Skeletal muscle cell (primary cell): ENCODE measurements at places on chromosomes 3 and 15.

GRCh38 chr3:4503050-4503449, 9.9 kb downstream of the ITPR1 start:
- DNase-seq: no peak

GRCh38 chr15:36666228-36666905, 86.9 kb downstream of the CDIN1 start:
- DNase-seq: no peak

DNA sequence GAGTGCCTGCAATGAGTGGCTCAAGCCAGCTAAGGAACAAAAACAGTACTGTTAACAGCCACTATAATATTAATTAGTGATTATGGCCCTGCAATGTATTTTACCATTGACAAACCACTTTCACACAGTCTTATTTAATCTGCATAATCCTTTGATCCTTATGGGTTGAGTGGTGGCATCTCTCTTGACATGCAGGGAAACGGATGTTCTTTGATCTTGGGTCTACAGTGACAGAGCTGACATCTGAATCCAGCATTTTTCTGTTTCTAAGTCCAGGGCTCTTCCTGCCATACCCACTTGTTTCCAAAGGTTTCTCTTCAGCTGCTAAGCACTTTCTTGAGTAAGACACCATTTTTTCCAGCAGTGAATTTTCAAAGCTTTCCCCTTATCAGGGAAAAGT, 277.7 kb upstream of the ROPN1 start:
- DNase-seq: no peak

DNA sequence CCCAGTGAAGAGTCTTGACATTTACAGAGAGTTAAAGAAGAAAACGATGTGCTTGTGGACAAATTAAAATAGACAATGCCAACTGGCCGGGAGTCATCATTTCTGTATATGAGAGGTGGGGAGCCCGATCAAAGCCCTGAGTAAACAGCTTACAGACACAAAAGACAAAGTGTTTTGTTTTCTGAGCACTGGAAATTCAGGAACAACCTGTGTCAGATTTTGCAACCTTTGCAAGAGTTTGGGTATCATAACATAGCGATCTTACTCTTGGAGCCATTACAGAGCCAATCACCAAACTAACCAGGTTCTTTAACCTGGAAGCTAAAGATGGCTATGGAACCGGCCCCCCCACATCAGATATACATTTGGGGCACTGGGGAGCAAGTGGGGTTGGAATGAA, 101.9 kb upstream of the LRIG1 start:
- DNase-seq: no peak

DNA sequence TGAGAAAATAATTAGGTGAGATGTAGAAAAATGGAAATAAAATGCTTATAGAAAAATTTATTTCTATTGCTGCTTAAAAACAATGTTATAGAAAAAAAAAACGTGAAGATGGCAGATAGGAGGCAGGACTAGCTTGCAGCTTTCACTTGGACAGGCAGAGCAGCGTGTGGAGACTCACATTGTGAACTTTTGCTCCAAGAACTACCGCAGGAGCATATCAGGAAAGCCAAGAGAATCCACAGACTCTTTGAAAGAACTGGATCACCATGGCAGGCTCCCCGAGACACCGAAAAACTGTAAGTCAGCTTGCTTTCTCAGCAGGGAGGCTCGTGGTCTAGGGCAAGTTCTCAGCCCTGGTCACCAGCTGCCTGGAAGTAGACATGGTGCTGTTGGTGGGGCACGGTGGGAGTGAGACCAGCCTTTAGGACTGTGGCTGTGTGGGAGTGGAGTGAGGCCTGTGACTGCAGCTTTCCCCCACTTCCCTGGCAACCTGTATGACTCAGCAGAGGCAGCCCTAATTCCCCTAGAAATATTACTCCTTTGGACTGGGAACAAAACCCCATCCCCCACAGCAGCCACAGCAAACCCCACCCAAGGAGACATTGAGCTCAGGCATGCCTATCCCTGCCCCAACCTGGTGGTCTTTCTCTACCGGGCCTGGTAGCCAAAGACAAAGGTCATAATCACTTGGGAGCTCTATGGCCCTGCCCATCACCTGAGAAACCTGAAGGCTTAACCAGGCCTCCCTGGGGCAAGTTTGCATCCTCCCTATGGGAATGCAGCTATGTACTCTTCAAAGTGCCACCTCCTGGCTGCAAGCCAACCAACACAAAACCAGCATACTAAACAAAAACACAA, 22.8 kb downstream of the STRIT1 start:
- no peak for DNase-seq

DNA sequence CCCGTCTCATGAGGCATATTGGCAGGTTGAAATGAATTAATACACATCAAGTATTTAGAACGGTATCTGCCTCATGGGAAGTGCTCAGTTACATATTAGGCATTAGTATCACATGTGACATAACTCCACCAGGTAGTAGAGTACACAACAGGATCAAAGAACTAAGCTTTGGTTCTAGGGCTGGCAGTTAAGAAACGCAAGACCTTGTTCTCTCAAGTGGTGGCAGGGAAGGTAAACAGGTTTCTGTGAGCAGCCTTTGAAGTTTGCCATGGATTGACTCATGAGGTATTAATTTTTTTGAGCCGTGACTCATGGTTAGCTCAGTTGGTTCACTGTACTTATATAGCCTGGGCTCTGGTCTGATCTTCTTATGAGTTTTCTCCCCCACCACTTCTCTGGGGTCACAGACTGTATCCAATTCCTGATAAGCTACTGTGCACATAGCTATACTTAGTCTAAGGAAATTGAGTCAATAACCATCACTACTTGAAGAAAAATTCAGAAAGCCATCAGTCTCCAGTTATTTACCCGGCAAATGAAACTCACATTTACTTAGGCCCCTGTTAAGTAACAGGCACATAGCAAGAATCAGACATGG, 155.6 kb upstream of the STT3B start:
- DNase-seq: no peak

- DNase-seq: no peak
Observed at GRCh38 chr15:48427479-48427878, 96.2 kb downstream of the DUT start.

DNA sequence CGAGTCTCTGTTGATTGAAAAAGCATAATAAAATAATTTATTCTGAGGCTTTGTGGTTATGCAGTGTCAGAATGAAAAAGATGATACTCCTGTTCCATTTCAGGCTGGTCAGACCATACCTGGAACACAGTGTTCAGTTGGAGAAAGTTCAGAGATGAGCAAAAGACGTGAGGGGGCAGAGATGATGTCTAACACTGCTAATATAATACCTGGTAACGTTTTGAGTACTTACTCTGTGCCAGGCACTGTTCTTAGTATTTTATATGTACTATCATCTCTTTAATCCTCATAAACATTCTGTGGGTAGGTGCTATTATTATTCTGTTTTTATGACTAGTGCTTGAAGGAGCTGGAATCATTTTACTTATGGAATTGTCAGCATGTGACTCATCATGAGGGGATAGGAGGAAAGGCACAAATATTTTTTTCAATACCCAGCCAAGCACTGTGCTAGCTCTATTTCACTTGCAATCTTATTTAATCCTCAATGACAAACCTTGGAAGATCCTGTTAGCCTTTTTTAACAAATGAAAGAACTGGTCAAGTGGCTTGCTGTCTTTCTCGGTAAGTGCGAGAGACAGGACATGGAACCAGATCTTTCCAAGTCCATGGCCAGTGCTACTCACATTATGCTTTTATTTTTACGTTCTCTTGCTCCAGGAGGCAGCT, 31.8 kb downstream of the IQGAP1 start:
- DNase-seq: peak; percentile 71

- DNase-seq: no peak
Observed at GRCh38 chr15:79501086-79501485, 69.0 kb downstream of the MINAR1 start.

DNA sequence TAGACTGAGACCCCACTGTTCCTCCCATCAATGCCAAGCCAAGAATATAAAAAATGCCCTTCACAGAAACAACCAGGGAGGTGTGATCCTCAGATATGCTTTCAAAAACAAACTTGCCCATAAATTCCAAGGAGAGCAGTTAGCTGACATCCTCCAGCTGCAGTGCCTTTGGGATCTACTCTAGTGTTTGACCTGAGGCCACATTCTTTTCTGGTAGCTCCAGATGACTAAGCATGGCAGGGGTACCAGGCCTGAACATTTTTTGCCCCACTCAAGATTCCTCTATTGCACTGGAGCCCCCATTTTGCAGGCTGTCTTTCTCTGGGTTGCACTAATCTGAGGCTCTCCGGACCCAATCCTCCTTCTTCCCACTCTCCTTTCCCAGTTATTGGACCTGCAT, 27.9 kb upstream of the ACP3 start:
- DNase-seq: no peak

GRCh38 chr3:158882445-158882844, 80.6 kb downstream of the MFSD1 start:
- DNase-seq: no peak

- no peak for DNase-seq
Observed at GRCh38 chr3:164387236-164387635, 691.1 kb downstream of the SI start.

DNA sequence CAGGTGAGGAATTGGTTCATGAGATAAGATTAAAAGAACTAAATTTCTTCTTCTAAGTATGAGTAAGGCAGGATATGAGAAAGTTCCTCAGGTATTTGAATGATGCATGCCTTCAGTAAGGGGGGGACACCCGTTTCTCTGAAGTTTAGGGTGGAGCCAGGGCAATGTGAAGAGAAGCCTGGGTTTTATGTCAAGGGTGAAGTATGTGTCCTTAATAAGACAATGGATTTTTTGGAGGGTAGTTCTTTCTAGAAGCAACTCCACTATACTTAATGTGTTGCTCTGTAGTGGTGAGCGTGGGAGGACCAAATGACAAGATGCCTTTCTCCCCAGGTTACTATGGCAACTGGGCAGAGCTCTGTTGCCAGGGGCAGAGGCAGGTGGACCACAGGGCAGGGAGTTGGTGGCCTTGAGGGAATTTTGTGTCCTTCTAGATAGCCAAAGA, 44.0 kb downstream of the PHLDB2 start:
- DNase-seq: peak; percentile 70

GRCh38 chr3:61387817-61388216, 136.6 kb upstream of the FHIT start:
- DNase-seq: no peak

GRCh38 chr3:160098261-160098908, 109.8 kb downstream of the IL12A start:
- DNase-seq: peak; percentile 34

DNA sequence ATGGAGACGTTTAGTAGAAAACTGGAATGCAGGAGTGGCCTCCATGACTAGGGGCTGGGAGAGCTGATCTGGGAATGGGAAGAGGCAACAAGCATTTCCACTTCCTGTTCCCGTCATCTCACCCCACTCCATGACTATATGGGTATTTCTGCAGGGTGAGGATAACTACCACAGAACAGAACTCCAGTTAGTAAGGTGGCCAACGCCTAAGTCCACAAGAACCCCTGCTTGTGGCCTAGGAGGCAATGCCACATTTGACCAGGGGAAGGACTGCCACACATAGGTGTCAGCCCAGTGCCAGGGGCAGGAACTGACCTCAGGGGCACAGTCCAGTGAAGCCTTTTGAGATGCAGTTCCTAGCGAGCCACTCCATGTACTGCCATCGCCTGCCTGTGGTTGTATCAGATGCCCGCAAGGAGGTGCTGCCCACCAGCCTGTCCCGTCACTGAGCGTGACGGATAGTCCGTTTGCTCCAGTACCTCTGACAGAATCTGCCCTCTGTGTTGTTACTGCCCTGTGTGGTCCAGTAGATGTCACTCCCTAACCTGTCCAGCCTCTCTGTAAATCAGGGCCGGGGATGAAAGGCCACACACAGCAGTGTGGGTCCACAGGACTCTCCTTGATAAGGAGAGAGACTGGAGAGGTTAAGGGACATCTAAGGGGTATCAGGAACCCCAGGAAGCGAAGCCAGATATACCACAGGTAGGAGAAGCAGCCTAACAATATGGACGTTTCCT, 3.5 kb upstream of the MTFMT start:
- no peak for DNase-seq

DNA sequence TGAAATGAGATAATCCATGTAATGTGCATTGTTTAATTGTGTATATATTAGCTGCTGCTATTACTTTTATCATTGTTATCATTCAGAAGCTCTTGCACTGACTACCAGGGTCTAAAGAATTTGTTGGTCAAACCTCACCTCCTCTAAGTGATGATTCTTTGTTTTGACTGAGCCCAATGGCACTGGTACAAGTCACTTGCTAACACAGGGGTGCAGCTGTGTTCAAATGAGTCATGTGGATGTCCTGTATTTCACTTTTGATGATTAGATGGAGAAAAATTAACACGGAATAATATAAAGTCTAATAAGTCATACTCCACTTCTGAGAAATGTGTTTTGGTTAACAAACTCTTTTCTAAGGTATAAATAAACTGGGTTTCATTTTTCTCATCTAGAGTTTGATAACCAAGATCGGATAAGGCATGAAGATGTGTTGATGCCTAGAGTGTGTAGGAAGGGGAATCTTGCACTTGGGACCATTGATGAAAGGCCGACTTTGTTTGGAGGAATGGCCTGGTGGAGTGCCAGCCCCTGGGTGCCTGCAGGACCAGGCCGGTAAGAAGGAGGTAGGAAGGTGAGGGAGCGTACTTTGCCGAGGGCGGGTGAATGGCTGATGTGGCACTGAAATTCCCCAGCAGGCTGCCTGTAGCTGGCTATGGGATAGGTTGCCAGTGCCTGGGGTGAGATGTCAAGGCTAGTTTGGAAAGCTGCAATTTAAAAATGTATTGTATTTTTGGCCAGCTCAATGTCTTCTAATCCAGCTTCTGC, 244.7 kb upstream of the ZPLD1 start:
- DNase-seq: no peak

GRCh38 chr3:101635345-101635744, 41.6 kb downstream of the ZBTB11 start:
- DNase-seq: no peak

DNA sequence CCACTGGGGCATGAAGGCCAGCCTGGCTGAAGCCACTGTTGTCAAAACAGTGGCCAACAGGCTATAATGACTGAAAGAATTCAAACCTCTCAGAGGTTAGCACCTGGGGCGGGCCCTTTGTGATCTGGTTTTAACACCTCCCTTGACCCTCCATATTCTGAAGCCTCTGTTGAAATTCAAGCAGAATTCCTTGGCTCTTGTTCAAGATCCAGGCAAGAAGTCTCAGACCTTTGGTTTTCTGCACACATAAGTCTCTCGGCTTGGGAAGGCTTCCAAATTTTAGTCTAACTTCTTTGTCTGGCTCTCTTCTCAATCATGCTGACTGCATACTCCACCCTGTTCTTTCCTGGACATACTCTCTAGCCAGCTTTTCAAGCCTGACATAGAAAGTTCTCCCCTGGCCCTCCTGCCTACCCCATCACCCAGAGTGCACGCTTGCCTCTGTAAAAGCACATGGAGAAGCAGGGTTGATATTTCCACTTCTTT, 144.5 kb downstream of the PDZRN3 start:
- DNase-seq: no peak

DNA sequence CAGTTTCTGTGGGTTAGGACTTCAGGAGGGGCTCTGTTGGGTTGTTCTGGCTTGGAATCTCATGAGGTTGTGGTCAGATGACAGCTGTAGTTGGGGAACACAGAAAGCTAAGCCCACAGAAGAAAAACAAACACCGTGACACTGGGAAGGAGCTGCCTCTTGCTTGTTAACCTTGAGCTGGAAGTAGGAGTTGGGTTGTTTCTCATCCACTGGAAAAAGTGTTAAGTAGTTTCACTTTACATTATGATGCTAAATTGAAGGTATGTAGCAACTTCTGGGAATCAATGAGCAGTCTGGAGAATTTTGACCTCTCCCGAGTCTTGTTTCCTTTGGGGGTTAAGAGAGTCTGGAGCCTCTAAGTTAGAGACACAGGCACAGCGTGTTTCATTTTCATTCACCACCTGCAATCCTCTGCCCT, 20.4 kb downstream of the HACD3 start:
- DNase-seq: peak; percentile 64

GRCh38 chr3:189800436-189800835, 169.2 kb downstream of the TP63 start:
- DNase-seq: no peak

GRCh38 chr3:39453134-39453533, 14.3 kb upstream of the MOBP start:
- no peak for DNase-seq
